GM03348 (cell line): ENCODE measurements at places on chromosomes 11 and 22.

DNA sequence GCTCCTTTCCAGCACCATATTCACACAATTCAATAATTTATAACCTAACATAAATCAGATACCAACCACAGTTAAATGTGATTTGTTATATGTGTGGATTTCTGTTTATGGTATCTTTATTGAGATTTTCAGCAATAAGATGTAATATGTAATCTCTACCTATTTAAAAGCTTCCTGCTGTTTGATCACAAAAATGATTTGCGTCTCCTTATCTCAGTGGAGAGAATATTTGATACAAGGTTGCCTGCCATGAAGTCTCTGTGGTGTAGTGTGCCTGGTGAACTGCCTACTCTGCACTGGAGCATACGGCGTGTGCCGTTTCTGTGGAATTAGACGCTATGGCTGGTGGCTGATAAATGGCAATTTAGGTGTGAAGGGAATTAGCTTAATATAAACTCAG, 741.1 kb downstream of the NELL1 start:
- no peak for DNase-seq

DNA sequence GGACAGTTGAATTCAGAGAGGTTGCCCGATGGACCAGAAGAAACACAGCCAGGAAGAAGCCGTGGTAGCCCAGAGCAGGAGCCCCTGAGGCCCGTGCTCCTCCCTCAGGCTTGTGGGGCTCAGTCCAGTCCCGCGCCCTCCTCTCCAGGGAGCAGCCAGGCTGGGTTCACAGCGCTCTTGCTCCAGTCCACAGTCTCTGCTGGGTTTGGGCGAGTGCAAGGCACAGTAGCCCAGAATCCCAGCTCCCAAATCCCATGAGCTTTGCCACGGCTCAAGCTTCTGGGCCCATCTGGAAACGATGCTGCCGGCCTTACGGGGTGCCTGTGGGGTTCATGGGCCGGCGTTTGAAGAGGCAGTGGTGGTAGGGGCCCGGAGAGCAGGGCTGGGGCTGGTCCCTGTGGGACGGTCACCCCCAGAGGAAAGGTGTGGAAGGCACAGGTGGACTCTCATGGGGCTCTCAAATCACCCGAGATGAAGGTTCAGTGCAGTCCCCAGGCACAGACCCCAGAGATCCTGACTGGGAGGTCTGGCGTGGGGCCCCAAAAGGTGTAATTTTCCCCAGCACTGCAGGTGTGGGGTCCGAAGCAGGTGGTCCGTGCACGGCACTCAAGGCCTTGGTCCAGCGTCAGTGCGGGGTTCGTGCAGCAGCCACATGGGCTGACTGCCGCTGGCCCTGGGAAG, 30.6 kb upstream of the ATXN10 start:
- no peak for DNase-seq

DNA sequence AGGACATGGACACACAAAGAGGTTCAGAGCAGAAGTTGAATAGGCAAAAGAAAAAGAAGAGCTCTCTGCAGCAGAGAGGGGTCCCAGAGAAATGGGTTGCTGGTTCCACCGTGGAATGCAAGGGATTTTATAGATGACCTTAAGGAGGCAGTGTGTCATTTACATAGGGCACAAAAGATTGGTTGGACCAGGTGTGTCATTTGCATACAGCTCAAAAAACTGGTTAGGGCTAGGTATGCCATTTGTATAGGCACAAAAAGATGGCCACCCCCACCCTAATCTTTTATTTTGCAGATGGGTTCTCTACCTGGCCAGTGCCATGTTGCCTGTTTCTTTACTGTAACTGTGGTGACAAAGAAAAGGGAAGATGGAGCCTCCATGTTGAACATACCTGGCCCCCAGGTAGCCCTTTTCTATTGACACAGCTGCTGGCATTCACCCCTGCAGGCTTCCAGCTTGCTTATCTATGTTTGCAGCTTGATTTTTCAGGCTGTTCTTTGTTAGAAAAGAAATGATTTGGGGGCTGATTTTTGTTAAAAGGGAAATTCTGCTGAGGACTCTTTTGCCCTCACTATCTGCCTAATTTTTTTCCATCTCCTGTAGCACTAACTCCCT, 3.1 kb upstream of the CAVIN3 start:
- DNase-seq = no peak

DNA sequence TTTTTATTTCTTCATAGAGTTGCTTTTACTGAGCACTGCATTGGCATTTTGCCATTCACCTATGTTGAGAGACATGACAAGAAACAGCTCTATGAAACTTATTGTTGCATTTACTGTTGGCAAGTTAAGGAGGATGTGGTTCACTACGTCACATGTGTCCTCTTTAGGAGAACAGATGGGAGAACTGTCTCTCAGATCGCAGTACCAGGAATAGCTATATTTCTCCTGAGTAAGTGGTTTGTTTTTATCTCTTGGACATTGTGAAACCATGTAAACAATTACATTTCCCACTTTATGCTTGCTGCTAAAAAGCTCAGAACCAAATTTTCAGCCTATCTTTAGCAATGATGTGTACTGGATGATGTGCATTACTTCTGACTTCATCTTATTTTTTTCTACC, 34.8 kb upstream of the PSMA1 start:
- no peak for DNase-seq

DNA sequence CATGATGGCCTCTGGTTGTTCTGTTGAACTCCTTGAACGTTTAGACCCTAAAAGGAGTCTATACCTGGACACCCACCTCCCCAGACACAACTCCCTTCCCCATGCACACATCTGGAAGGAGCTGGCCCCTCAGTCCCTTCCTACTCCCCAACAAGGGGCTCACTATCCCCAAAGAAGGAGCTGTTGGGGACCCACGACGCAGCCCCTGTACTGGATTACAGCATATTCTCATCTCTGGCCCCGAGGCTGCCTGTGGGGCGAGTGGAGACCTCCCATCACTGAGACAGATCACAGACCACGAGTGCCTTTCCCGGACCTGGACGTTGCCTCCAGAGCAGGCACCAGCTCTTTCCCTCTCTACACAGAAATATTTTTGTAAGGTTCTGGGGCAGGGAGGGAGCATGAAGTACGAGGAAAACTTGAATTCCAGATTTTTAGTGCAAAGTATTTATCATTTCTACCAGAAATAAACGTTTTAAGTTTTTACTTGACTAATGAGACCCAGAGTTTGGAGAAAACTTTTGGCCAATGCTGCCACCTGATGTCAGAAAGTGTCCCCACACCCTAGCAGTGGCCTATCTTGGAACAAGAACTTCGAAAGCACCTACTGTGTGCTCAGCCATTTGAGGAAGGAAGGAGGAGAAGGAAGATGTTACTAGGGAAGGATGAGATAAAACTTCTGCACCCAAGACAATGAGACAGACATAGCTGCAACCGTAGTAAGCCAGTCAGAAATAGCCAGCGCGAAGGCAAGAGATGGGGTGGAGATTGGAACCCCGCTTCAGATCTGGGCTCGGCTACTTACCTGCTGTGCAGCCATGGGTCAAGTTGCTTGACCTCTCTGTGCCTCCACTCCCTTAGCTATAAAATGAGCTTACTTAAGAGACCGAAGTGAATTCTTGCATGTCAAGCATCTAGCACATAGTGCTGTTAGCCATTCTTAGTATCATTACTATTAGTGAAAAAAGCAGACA, 10.2 kb upstream of the POU2F3 start:
- DNase-seq = peak; percentile 56

- DNase-seq = no peak
Observed at GRCh38 chr22:30876915-30877553, 91.5 kb downstream of the MORC2 start.

GRCh38 chr11:32550207-32550606, 33.4 kb upstream of the EIF3M start:
- no peak for DNase-seq

DNA sequence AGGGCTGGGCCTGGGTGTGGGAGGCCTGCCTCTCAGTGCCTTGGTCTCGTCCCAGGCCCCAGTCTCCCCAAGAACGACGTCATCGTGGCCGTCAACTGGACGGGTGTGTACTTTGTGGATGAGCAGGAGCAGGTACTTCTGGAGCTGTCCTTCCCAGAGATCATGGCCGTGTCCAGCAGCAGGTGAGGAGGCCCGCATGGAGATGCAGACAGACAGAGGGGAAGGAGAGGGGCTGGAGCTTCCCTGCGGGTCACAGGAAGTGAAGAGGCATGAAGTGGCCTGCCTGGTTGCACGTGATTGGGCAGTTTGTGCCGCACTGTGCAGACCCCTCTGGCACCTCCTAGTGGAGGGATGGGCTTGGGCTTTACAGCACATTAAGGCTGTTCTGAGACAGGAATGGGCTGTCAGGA, 70.4 kb downstream of the MYO7A start:
- no peak for DNase-seq
